T47D (cell line): ENCODE measurements at places on chromosomes 6 and 20.

DNA sequence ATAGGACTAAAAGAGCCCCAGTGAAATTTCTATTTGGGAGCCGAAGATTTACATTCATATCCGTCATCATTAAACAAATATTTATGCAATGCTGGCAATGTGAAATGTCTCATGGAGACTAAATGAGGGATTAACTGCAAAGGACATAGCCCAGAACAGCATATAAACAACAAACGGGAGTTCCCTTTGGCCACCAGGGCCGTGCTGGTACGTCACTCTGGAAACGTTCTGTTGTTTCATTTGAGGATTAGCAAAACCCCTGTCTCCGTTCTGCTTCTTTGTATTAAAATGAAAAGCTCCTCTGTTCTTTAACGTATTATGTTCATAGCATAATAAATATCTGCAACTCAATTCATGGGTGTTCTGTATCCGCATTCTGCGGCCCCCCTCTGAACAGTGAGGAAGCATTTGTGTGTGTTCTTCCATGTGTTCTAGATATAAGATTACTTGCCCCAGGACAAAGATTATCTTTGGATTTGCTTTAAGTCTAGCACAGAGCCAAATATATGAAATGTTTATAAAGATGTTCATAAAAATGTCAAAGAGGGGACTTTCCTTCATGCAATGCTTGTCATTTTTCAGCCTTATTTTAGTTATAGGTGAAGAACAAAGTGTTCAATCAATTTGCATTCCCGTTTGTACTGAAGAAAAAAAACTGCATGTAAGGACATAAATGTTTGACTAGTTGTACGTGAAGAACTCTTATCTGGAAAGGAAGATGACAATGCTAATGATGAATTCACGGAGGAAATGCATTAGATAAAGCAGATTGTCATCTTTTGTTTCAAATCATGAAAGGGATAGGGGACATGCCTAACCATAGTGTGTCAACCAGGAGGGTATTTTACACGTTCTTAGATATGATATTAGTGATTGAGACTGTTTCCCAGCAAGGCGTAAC lies 90.0 kb upstream of the TNFAIP3 start:
- peak; percentile 44 for DNase-seq

- DNase-seq: no peak
Measured at GRCh38 chr20:40181676-40182075, 507.4 kb downstream of the MAFB start.

GRCh38 chr20:23304616-23305015 lies 46.0 kb upstream of the NXT1 start:
- DNase-seq: no peak

GRCh38 chr6:111591370-111591900 lies 14.2 kb downstream of the TRAF3IP2 start:
- no peak for DNase-seq

DNA sequence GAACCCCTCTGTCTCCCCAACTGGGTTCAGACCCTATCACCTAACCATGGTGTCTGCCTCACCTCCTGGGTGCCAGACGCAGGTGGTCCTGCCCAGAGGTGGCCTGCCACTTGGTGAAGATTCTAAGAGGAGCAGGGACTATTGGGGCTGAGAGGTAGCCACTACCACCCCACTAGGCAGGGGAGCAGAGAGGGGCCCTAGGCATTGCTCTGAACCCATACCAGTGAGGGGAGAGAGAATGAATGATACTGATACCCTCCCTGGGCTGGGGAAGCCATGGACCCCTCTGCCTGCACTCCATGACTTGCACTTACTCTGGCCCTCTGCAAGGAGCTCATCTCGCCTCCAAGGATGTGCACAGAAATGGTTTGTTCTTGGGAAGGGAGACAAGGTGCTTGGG lies 31.7 kb upstream of the SPDEF start:
- no peak for DNase-seq

- peak; percentile 90 for DNase-seq
Measured at GRCh38 chr6:156776840-156777576, at the start of gene ARID1B. TSS of gene ARID1B (plus strand) at chr6:156777378. CDS start at chr6:156777681, 303 bp downstream.

GRCh38 chr6:53216301-53216700 lies 67.7 kb upstream of the GCM1 start:
- DNase-seq: no peak

- DNase-seq: no peak
Measured at GRCh38 chr6:104401926-104402325, 457.8 kb downstream of the HACE1 start.

GRCh38 chr6:34070315-34071135 lies 75.4 kb downstream of the GRM4 start:
- peak; percentile 50 for DNase-seq

- no peak for DNase-seq
Measured at GRCh38 chr6:132858750-132859149, 44.4 kb downstream of the RPS12 start.

DNA sequence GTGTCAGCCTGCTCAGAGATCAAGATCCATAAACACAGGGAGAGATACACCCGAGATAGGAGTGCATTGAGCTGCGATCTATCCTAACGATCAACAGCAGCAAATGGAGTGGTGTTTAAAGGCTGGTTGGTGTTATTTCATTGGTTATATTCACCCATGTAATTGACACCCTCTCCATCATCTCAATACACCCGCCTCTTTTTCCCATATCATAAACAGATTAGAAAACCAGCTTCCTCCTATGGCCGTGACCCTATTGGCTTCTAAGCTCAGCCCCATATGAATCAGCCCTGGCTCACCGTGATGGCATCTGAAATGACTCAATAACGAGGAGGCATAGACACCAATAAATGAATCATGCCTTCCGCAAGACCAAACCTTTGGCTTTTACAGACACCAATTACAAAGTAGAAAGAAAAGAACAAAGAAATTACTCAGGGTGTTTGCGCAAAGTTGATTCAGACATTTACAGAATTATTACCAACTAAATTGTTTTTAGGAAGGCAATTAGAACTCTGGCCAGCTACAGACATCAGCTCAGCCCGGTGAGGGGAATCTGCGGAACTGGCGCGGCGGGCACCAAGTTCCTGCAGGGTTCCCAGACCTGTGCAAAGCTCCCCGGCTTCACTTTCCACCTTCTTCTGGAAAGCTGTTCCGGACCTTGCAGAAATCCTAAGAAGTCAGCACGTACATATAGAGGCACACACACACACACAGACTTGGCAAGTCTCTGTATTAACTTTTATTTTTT lies 11.5 kb downstream of the PMEPA1 start:
- no peak for DNase-seq

DNA sequence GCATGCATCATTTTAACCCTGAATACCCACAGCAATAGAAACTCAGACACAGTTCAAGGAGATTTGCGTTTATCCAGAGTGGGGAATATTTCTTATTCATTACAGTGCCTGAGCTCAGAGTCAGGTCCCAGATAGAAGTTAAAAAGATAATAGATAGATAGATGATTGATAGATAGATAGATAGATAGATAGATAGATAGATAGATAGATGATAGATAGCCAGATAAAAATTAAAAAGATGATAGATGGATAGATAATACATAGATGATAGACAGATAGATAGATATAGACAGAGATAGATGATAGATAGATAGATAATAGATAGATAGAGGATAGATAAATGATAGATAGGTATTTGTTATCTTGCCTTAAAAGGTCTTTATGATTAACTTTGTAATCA lies 184.7 kb downstream of the MYLK4 start:
- no peak for DNase-seq
